ENCODE measurements at places on chromosomes 7 and 10. TPM values are rescaled to one million over a fixed set of nuclear protein-coding genes. Genes with fewer than 3 reads are reported as not detected.

Gene GPR146
- 2.5 TPM for polyA plus RNA-seq

Gene GPR26
- polyA plus RNA-seq, result 0.07 TPM

DNA sequence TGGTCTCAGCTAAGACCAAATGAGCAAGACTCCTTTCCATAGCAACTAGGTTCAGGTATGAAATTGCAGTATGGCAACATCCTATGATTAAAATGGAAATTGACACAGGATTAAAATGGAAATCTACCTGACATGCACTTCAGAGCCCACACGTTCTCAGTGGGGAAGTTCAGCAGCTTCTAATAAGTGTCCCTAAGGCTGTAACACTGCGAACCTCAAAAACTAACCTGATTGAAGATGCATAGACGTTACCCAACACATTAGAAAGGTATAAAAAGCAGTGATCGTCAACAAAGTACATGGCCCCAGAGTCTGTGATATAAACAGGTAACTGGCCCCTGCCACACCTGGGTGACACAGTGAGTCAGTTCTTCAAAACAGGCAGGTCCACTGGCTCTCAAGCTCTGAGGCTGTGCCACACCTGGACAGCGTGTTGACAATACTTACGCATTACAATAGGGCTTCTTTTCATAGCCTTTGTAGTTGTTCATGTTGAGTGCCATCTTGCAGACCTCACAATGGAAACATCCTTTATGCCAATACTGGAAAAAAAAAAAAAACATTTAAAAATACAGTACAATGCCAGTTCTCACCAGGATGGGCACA, 274.9 kb upstream of the NEBL start:
- DNase-seq, result no peak

GRCh38 chr10:30017556-30017955, 41.8 kb downstream of the JCAD start:
- no peak for DNase-seq

All from left kidney (tissue), 8 donors.